ENCODE measurements at places on chromosomes 3 and 15.

DNA sequence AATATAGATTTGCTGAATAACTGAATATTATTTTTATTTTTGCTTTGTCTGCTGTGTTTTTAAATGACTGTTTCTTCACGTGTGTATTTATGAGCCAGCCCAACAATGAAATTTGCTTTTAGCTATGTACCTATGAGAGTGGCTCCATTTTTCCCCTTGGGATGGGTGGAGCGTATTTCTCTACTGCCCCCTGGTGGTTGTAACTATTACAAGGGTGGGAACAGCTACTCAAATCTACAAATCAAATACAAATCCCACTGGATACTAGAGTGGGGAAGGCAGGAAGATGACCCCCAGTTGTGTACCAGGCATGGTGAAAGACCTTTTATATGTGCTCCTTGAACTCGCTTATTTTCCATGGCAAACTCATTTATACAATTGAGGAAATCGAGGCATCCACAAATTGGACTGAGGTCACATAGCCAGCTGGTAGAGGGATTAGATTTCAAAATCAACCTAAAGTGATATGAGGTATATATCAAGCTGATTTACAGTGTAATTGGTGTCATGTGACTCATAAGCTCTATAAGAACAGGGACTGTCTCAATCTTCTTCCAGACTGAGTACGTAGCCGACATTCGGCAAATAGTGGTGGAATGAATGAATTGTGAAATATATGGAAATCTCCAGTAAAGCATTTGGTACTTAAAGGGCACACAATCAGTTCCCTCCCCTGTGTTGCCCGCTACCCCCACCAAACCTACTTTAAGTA lies 69.5 kb upstream of the VEPH1 start:
- no peak for DNase-seq

GRCh38 chr3:81651139-81651538 lies 110.3 kb downstream of the GBE1 start:
- no peak for DNase-seq

- DNase-seq: no peak
Observed at GRCh38 chr3:107600780-107601179, 78.0 kb downstream of the BBX start.

DNA sequence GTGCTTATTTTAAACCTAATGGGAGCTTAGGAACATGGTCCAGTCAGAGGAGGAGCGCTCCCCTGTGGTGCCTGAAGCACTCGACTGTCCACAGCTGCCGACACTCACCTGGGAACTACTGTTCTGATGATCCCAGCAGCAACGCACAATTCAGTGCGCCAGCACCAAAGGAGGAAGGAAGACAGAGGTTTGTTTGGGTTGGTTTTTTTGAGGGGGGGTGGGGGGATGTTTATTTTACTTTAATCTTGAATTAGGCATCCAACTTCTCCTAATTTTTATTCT lies 48.8 kb upstream of the VGLL4 start:
- no peak for DNase-seq

DNA sequence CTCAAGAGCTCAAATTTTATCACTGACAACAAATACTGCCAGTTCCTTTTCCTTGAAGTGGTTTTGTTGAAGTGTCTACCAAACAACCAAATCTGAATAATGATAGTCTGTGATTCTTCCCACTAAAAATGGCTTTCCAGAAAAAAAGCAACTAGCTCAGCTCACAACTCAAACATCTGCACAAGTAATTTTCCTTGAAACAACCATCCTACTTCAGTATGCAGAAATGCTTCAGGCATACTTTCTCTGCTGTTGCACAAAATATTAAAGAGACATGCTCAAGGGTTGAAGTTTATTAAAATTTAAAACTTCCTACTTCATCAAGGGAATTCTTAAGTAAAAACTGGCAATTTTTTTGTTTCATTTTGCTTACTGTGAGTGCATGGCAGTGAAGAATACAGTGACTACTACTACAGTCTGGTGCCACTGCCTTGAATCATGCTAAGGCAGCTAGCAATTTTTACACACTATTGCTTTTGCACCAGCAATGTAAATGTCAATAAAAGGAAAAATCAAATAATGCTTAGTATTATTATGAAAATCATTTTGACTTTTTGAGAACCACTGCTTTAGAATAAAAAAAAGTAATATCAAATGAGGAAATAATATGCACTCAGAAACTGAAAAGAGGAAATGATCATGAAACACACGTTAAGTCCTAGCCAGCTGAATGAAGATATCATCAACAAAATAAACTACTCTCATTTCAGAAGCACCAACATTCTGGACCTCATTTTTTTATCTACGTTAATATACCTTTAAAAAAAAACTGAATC lies 33.6 kb downstream of the VPS13C start:
- no peak for DNase-seq

DNA sequence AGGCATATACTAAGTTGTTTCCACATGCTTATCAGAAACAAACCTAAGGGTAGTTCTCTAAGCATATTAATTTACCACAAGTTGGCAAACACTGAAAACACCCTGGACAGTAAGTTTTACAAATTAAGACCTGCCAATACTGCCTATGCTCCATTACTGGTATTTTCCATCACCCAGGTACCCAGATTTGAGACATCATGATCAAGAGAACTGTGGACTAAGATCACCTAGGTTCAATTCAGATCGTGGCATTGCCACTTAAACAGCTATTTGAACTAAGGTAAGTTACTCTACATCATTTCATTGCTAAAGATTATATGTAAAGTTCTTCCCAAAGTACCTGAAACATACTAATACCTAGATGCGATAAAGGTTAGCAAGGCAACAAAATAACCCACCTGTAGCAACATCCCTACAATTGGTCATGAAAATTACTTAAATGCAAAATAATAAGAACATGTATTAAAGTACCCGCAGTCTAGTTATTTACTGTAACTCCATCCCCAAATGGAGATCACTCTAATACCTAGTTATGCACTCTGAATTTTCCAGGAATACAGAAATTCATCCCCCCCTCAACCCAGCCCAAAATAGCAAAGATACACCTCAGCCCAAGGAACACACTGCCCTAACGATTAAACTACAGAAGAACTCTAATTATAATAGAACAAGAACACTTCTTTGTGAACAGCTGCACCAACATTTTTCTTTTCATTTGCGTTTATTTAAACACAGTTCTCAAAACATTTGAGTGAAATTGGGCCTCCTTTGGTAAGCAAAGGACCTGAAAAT lies 21.6 kb downstream of the TRA2B start:
- DNase-seq: no peak

- no peak for DNase-seq
Observed at GRCh38 chr3:112017091-112017490, 17.4 kb upstream of the TMPRSS7 start.

- no peak for DNase-seq
Observed at GRCh38 chr3:16319307-16319706, 54.3 kb downstream of the OXNAD1 start.

DNA sequence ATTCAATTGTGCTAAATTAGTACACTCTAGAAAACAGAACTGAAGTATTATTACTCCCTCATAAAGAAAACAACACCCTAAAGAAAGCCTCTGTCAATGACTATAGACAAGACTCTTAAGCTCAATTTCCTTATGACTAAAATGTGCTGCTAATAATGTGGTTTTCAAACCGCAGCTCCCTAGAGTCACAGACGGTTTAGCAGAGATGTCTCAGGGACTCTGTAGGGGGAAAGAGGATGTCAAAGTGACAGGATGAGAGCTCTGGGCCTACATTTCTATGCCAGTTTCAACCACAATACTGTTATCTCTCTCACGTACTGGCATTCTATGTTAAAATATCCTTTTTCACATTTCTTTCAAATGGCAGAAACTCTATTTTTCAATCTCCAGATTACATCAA lies 37.6 kb upstream of the WDR49 start:
- DNase-seq: no peak

- no peak for DNase-seq
Observed at GRCh38 chr3:86921971-86922680, 68.8 kb downstream of the VGLL3 start.

DNA sequence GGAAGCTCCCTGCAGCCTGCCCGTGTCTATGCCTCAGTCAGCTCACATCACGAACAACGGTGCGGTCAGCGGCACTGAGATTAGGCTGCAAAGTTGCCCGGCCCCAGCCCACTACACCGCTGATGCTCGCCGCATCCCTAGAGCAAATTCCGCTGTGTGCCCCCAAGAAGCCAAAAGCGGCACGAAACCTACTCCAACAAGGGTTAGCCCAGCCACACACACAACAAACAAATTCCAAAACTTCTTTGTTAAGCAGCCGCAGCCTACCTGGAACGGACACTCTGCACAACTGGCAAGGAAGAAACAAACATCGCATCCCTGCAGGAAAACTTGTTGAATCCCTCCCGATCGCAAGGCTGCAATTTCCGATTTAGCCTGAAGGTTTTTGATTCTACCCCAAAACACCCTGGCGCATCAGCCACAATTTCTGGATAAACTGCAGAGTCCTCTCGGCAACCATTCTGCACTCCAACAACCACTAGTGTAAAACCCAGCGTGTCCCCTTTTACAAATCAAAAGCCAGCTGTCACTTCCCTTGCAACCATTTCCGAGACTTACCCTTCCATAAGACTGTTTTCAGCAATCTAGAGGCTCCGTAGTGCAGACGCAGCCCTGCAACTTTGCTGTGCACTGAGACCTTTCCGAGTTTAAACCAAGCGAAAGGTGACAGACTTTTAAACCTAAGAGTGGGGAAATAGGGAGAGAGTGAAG lies 449 bp downstream of the ROBO1 start:
- no peak for DNase-seq

- no peak for DNase-seq
Observed at GRCh38 chr3:5690904-5691532, 503.5 kb downstream of the EDEM1 start.

DNA sequence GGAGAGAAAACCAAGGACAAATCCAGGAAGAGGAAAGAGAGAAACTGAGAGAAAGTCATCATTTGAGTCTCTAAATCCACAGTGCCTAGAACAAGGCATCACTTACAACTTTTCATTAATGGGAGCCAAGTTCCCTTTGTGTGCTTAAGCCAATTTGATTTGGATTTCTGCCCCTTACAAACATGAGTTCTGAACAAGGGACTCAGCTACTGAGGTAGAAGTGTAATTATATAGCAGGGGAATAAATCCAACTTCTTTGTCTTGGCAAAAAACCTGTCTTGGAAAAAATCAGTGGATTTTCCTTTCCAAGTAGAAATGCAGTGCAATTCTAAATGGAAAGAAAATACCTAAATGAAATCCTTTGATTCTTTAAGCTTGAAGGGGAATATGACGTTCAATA lies 307.2 kb upstream of the CNTN3 start:
- no peak for DNase-seq

DNA sequence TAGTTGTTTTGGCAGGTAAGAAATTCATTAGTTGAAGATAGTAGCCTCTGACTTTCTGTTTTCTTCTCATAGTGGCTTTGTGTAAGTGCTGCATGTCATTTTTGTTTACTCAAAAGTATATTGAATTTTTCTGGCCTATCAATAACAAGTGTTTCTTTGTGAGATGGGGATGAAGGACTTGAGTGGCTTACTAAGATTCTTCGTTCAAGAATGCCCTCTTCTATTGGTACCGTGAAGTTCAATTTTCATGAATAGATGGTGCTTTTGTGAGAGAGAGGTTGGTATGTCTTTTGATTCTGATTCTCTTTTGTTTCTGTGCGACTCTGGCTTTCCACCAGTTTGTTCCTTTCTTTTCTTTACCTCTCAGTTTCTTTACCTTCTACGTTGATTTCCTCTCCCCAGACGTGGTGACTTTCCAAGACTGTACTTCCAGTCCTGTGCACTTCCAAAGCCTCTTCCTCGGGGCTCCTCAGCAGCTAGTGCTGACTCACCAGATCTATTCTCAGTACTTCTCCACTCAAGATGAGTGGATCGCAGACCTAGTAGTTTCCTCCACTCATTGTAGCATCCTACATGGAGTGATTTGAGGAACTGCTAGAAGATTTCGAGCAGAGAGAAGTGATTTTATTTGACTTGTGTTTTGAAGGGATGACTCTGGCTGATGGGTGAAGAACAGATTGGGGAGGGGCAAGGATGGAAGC lies 82.0 kb upstream of the EPHB3 start:
- no peak for DNase-seq

DNA sequence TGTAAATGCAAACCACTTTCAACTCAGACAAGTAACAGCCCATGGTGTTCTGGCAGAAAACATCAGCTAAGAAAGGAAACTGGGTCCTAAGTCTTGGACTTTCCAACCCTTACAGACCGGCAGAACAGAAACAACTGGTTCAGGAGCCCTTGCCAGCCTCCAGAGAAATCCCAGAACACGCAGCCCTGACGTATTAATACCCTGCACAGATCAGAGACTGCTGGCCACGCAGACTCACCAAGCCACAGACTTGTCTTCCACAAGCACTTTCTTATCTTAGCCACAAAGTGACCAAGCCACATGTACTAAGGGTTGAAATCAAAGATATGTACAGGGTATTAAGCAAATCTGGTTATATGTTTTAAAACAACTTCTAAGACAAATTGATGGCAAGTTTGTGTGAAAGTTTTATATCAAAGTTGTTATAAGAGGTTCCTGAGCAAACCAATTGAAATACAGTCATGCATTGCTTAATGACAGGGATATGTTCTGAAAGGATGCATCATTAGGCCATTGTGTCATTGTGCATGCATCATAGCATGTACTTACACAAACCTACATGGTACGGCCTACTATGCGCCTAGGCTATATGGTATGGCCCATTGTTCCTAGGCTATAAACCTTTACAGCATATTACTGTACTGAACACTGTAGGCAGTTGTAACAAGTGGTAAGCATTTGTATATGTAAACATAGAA lies 36.8 kb downstream of the BTD start:
- DNase-seq: no peak

GRCh38 chr3:63309768-63310167 lies 31.7 kb downstream of the SYNPR start:
- DNase-seq: no peak

- no peak for DNase-seq
Observed at GRCh38 chr3:127949446-127950055, 34.5 kb downstream of the KBTBD12 start.

DNA sequence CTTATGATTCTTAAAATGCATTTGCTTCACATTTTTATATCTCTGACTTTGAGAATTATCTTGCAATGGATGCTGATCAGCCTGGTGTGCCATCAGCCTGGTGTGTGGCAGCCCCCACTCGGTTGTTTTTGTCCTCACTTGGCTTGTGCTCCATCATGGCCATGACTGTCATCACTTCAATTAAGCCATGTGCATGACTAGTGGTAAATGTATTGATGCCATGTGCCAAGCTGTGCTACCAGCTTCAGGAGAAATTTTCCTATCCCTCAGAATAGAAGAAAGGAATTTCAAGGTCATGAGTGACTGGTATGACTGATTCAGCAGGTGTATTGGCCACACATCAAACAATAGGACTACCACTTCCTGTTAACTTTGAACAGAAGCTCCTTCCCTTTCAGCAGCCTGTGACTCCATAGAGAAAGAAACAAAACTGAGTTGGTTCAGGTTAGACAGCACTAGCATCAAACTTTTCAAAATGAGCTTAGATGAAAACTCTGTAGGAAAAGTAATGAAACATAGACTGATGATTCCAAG lies 251.7 kb downstream of the GRM7 start:
- no peak for DNase-seq

DNA sequence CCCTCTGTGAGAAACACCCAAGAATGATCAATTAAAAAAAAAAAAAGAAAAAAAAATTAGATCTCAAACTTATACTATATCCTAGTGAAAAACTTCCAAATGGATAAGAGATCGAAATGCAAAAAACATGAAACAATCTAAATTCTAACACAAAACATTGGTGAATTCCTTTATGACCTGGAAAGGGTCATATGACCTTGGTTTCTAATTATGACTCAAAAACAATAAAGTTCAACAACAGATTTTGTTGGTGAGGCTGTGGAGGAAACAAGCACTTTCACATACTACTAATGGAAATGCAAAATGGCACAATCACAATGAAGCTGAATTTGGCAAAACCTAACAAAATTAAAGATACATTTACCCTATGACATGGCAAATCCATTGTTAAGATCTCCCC lies 45.3 kb downstream of the HSPBAP1 start:
- no peak for DNase-seq

Data from omental fat pad (tissue), 4 donors.